Stimulated activated CD4-positive, alpha-beta T cell treated with anti-CD3 and anti-CD28 coated beads, Interleukin-4, amount 100 ng/mL, for 24 hours (primary cell): ENCODE measurements at places on chromosomes 11 and 22.

DNA sequence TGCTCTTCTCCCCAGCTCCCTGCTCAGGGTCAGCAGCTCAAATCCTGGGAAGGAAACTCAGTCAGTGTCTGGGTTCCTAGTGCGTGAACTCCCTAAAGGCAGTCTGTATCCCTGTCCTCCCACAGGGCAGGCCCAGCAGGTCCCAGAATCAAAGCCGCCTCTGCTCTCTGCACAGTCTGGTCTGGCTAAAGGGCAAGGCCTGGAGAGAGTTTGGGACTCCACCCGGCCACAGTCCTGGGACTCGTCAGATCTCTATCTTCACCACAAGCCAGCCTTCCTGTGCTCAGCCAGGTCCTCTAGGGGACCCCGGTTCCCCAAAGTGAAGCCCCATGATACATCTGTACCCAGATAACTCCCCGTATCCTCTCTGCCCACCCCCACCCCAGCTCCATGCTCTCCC, 56.2 kb upstream of the CSNK2A3 start:
- DNase-seq = no peak

DNA sequence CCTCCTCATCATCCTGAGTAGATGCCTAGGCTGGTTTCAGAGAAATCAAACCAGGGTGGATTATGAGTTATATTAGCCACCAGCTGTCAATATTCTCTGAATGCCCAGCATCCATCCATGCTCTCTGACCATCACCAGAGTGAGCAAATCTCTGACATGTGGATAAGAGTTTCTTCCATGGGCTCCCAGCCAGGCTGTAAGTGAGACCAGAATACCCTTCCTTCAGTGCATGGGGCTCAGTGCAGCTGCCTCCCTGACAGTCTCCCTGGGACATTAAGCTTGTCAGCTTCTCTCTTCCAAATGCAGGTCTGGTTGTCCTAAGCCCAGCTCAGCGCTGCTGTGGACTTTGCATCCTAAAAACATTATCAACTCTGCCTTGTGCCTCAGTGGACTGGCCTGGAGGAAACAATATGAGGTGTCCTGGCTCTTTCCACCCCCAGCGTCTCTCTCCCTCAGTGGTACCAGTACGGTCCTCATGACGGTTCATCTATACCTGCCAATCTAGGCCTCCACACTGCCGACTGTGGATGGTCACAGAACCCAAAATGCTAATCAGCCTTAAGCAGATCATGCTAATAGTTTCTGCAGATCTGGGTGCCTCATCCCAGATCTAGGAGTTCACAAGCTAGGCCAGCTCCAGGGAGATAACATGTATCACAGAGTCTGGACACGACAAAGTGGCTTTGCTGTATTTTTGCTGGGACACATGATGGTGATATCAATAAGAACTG, 41.6 kb upstream of the PRAME start:
- no peak for DNase-seq

DNA sequence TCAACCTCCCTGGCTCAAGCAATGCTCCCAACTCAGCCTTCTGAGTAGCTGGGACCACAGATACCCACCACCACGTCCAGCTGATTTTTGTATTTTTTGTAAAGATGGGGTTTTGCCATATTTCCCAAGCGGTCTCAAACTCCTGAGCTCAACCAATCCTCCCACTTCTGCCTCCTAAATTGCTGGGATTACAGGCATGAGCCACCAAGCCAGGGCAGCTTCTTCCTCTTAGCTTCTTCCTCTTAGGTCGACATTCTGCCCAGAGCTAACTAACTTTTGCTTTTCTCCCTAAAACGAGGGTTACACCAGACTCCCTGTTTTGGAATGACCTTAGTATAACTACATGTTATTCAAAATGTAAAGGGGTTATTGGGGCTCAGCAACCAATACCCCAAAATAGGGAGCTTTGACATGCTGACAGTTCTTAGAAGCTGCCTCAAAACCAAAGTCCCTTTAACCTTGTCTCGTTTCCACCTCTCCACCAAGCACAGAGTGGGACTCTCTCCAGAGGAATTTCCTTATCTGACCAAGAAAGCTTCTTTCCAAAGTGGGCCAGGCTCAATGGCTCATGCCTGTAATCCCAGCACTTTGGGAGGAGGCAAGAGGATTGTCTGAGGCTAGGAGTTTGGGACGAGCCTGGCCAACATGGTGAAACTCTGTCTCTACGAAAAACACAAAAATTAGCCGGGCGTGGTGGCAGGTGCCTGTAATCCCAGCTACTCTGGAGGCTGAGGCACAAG, 7.0 kb downstream of the HPS5 start:
- DNase-seq = no peak

- peak; percentile 51 for DNase-seq
These were observed at the start of gene SCUBE1 for GRCh38 chr22:43343262-43343669. SCUBE1 (minus strand) TSS chr22:43343372; CDS start chr22:43343261, 111 bp downstream.

- DNase-seq = no peak
These were observed 103.5 kb downstream of the WT1 start for GRCh38 chr11:32331792-32332191.

DNA sequence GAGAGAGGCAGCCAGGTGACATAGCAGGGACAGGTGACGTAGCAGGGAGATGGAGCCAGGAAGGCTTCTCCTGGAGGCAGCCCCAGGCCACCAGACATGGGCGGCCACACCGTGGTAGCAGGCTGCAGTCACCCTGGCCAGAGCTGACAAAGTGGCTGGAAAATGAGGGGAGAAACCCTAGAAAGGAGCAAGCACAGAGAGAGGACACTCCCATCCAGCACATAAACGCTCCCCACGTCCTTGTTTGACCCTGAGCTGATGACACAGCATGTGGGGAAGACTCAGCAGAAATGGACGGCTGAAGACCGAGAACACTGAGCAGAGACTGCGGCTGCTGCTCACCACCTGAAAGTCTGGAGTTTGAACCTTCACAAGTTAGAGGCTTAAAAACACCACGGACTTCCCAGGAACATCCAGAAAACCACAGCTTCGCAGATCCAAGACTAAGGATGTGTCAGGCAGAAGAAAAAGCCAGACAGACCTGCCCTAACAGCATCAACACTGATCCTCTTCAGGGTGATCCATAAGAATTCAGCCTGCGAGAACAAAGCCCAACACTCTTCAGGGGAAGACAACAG, 28.7 kb downstream of the DRD4 start:
- DNase-seq = no peak

DNA sequence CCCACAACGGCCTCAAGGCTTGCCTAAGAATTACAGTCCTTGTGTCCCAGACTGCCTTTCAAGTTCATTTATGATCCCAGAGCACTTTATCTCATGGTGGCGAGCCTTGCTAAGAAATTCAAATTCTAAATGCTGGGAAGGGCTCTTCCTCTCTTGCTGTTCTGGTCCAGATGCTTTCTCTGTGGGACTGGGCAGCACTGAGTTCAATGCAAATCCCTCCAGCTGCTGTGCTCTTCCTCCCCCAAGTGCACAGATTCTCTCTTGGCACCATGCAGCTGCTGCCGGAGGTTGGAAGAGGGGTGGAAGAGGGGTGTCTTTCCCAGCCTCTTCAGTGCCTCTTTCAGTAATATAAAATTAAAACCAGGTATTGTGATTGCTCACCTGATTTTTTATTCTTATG, 828.0 kb downstream of the DLG2 start:
- DNase-seq = no peak

DNA sequence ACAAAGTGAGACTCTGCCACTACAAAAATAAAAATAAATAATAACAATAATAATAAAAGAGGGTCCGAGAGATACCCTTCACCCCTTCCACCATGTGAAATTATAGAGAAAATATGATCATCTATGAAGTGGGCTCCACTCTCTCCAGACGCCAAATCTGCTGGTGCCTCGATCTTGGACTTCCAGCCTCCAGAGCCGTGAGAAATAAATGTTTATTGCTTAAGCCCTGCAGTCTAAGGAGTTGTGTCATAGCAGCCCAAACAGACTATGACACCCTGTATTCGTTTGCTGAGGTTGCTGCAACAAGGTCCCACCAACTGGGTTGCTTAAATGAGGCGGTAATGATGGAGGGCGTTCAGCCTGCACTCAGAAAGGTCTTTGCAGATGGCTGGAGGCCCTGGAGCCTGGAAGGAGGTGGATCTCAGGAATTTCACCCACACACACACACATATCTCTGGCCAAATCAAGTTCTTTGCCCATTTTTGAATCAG, 7.6 kb upstream of the SEPTIN5 start:
- DNase-seq = no peak

GRCh38 chr11:128643661-128644317, 50.1 kb upstream of the FLI1 start:
- DNase-seq = no peak

DNA sequence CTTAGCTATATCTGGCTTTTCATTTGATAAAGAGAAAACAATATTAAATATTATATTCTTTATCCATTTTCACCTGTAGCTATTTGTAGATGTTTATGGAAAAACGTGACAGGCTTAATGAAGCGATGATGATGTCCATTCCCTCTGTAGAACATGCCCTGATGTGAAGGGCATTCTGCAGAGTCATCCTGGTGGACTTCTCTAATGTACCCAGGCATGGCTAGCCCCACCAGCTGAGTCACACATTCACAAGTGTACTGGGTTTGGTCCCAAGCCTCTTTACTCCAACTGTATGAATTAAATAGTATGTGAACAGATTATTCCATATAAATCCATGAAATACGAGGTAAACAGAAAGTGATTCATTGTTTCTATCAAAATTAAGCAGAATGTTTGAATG, 139.3 kb downstream of the CADM1 start:
- no peak for DNase-seq

DNA sequence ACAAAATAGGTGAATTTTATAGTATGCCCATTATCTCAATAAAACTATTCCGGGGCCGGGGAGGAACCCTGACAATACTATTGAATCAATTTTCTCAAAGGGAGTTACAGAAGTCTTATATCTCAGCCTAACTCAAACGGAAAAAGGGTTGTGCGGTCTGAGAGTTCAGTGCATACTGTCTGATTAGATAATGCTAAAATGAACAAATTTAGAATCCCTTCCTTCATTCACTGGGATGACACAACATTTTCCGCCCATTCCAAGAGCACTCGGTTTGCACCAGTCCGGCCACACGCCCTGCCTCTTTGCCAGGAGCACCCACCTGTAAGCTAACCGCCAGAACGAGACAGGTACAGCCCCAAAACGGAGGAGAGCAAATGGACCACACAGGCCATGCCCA, 50.0 kb upstream of the NFRKB start:
- no peak for DNase-seq

DNA sequence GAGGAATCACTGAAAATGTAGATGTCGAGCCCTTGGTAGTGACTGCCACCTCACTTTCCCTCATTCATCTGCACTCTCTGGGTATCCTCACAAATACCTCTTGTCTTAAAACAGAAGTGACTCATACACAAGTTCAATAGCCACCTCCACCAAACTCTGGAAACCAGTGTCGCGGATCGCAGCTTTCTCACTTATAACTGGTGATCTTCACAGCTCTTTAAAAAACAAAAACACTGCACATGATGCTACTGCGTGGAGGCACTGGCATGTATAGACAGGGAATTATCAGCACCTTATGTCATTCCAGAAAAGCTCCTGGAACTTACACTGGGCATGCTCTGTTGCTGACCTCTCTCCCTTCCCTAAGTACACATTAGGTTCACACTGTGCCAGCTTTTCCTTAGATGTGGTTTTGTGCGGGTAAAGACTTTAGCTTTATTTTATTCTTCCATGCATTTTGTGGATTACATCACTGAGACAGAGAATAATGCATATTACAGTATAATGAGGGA, 425.5 kb upstream of the CADM1 start:
- DNase-seq = no peak

- no peak for DNase-seq
These were observed 976 bp downstream of the HBD start for GRCh38 chr11:5233307-5233706.

DNA sequence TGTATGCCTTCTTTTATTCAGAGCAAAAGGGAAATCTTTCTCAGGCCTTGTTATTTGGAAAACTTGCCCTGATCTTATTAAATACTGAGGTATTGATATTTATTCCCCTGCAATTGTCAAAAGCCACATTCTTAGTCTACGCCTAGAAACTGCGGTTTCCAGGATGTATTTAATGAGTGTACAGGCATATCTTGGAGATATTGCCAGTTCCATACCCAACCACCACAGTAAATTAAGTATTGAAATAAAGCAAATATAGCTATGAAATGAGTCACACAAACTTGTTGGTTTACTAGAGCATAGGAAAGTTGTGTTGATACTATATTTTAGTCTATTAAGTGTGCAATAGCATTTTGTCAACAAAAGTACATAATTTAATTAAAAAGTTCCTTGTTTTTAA, 152.7 kb upstream of the CCDC179 start:
- DNase-seq = no peak

DNA sequence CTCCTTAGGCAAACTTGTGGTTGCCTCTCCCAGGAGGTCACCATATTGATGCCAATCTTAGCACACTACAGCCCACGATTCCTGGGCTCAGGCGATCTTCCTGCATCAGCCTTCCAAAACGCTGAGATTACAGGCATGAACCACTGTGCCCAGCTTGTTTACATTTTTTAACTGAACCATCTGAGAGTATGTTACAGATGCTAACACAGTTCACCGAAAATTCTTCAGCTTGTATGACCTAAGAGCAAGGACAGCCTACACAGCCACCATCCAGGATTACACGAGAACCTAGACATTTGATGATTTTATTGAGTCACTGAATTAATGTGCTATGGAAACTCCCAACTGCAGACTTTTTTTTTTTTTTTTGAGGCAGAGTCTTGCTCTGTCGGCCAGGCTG, 5.8 kb upstream of the LGALS1 start:
- no peak for DNase-seq

GRCh38 chr22:37310075-37310606, 27.8 kb downstream of the CYTH4 start:
- DNase-seq = no peak

GRCh38 chr11:11036185-11036847, 178.5 kb upstream of the ZBED5 start:
- no peak for DNase-seq

GRCh38 chr11:3700410-3700809, 29.2 kb upstream of the CHRNA10 start:
- no peak for DNase-seq

DNA sequence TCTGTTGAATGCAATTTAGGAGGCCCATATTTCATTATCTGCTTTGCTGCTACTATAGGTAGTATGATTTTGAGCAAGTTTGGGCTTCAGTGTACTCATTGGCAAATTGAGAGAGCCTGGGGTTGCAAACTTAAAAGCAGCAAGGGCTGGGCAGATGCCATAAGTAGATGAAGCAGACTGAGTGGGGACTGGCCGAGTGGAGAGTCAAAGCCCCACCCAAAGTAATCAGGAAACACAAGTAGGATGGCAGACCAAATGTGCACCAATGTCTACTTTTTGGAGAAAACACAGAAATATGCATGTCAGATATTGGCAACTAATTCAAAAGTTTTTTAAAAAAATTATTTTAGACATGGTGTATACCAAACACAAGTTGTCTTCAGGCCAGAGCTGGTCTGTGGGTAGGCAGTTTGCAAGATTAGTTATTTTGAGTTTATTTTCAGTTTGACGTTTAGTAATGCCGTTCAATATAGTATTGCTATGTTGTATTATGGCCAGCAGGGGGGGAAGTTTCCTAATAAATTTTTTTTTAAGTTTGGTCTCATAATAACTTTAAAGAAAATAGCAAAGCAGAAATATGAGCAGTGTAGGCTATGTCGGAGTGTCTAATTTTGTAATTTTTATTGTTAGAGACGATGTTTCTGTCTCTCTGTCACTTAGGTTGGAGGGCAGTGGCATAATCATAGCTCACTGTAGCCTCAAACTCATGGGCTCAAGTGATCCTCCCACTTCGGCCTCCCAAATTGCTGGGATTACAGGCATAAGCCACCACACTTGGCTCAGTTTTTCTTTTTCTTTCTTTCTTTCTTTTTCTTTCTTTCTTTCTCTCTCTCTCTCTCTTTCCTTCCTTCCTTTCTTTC, 105.1 kb downstream of the HIPK3 start:
- DNase-seq = peak; percentile 14
